ENCODE measurements at places on chromosomes 7 and 10.

DNA sequence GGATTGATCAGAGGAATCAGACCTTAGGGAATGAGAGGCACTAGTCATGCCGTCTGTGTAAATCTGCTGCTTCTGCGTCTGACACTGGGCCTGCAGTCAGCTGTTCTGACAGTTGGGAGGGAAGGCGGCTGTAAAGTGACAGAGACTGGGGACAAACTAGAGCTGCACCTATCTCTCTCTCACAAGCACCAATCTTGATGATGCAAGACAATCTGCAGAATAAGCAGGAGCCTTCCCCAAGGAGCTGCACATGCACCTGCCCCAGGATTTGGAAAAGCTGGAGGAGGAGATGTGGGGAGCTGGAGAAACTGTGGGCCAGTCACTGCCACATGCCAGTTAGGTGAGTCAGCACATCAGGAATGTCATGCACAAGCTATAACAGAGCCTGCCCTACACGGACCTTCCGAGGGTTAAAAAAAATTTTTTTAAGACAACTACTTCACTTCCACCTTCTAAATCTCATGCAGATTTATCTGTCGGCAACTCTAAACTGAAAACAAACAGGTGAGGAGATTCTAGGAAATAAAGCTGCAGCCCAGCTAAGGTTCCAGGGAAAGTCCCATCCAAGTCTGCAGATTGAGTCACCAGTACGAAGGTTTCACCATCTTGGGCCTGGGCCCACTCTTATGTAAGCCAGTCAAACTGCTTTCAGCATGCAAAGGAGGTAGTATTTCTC lies 39.2 kb downstream of the ENO4 start:
- no peak for DNase-seq

GRCh38 chr7:37796138-37796775 lies 52.1 kb upstream of the NME8 start:
- no peak for DNase-seq

DNA sequence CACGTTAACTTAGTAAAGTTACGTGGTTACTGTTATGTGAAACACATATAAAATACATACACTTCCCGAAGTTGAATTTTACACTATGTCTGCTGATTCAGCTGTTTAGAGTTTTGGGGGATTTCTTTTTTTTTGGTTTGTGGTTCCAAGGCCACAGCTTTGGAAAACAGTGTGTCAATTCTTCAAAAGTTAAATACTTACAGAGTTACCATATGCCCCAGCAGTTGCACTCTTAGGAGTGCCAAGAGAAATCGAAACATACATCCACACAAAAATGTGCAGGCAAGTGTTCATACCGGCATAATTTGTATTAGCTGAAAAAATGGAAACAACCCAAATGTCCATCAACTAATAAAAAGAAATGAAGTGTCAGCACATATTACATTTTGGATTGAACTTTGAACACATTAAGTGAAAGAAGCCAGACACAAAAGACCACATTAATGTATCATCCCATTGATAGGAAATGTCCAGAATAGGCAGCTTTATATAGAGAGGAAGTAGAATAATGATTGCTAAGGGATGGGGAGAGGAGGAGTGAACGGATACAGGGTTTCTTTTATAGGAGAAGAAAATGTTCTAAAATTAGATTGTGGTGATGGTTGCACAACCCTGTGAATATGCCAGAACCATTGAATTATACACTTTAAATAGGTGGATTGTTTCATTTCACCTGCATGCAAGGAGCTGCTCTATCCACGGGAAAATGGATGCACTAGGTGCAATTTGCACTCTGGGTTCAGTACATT lies 17.6 kb downstream of the APBB1IP start:
- no peak for DNase-seq

DNA sequence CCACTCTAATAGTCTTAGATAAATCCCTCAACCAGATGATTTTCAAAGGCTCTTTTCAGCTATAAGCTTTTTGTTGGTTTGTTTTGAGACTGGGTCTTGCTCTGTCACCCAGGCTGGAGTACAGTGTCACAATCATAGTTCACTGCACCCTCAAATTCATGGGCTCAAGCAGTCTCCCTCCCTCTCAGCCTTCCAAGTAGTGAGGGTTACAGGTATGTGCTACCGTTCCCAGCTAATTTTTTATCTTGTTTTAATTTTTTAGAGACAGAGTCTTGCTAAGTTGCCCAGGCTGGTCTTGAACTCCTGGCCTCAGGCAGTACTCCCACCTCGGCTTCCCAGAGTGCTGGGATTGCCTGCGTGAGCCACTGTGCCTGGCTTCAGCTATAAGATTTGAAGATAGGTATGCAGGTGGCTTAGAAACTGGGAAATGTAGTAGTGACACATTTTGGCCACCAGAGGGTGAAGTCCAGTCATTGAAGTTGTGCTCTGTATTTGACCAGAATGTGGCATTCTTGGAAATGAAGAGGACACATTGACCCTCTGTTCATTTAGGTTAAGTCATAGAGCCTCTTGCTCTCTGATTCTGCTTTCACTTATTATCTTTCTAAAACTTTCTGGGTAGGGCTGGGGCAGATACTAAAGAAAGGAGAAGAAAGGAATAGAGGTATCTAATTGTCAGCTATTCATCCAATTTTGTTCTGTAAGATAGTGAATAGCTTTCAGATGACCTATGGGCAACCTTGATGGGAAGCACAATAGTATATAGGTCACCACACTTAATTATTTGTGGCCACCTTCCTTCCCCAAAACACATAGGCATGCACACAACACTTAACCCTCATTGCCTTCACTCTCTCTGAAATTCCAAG lies 36.0 kb downstream of the R3HCC1L start:
- DNase-seq = no peak

DNA sequence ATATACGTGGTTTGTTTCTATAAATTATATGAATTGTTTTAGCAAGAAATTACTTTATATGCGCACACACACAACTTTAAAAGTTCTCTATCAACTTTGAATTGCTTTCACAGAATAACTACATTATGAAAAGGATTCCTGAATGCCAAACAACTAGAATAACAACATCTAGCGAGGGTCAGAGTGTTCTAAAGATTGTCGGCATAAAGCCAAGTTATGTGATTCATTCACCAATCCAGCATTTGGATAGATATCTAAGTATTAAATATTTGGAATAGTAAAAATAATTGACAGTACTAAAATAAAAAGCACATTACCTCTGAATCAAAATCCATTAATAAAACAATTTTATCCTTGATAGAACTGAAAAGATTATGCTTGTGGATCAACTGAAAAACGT lies 125.3 kb upstream of the AMPH start:
- DNase-seq = no peak

- DNase-seq = no peak
Measured at GRCh38 chr7:135843214-135843613, 94.6 kb upstream of the FAM180A start.

DNA sequence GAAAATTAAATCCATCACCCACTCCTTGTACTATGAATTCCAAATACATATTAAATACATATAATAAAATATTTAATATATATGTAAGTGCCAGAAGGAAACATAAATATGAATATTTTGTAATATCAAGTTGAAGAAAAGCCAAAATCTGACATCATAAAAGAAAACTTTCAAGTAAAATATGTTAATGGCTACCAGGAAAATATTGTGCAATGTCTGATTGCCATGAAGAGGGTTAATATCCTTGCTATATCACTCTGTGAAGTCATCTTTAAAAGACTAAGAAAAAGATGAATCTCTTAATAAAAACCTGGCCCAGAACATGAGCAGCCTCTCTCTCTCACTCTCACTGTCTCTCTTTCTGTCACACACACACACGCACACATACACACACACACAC lies 130.2 kb downstream of the EGFR start:
- no peak for DNase-seq

DNA sequence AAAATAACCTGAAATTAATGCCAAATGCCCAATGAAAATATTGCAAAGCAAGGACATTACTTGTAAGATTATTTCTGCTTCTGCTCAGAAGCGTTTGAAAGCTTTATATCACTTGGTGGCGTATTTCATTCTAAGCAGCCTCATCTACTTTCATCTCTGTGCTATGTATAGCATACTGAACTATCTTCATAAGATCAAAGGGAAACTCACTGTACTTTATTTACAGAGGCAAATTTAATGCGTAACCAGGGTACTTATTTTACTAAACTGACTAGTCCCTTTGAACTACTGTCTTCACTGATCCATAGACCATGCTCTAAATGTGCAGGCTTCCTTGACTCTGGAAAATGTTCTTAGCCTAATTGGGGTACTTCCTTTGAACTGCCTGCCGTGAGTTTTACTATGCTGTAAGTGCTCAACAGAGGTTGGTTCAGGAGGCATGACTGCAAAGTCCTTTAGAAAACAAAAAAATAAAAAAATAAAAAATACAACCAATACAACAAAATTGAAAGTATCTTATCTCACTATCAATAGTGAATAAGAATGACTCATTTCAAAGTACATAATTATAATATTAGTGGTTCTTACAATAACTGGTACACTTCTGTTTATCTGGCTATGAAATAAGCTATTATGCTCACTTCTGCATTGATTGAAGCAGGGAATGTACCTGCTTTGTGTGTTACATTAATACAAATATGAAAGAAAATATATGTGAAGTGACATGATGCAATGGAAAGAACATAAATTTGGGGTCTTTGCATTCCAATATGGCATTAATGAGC lies 41.0 kb upstream of the TSPAN12 start:
- DNase-seq = no peak

- no peak for DNase-seq
Measured at GRCh38 chr10:100733329-100733728, 12.1 kb upstream of the PAX2 start.

GRCh38 chr7:77497079-77497478 lies 40.0 kb upstream of the PTPN12 start:
- no peak for DNase-seq

GRCh38 chr10:31604096-31604495 lies 285.1 kb downstream of the ZEB1 start:
- DNase-seq = no peak

- no peak for DNase-seq
Measured at GRCh38 chr7:105650382-105650970, 69.2 kb upstream of the EFCAB10 start.

DNA sequence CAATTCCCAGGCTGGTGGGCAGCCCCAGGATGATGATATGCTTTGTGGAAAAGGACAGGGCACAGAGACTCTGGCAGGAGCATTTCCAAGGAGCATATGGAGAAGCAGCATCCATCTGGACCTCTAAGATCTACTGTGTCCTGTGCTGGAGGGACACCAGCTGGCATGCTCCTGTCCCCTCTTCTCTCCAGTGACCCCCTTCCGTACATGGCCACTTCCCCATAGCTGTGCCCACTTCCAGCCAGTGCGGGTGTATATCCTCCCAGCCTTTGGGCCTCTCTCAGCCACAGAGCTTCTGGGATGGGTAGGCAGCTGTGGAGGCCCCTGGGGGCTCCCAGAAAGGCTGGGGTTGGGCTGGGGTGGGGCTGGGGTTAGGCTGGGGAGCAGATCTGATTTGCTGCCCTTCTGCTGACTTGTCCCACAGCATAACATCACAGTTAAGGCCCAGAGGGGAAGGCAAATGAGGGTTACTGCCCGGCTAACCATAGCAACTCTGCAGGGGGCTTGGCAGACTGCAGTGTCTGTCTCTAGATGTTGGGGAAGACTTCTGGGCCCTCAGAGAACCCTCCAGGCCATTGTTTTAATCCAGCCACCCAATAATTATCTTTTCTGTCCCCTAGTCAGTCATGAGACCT lies 6.3 kb downstream of the NPFFR1 start:
- DNase-seq = no peak

DNA sequence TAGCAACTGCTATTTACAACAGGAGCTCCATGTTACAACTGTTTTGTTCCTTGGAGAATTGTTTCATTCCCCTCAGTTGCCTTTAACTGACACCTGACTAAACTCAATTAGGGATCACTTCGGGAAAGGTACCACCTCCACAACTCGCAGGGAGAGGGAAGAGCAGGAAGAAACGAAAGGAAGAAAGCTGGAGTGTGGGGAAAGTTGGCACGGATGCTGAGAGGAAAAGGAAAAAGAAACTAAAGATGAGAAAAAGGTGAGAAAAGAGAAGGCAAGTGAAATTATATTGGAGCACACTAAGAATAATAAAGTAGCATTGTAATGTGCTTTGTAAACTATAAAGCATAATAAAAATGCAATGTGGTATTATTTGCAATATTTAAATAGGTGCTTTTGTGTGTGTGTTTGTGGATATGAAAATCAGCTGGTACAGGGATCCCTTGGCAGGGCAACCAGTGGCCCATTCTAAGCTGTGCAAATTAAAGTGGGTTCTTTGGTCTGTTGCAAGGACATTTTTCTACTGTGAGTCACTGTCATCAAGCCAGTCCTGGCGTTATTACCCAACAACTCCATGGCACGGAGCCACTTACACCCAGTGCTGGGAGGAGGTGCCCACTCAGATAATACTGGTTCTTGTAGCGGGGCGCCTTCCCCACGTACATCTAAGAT lies 45.9 kb downstream of the HIPK2 start:
- no peak for DNase-seq

DNA sequence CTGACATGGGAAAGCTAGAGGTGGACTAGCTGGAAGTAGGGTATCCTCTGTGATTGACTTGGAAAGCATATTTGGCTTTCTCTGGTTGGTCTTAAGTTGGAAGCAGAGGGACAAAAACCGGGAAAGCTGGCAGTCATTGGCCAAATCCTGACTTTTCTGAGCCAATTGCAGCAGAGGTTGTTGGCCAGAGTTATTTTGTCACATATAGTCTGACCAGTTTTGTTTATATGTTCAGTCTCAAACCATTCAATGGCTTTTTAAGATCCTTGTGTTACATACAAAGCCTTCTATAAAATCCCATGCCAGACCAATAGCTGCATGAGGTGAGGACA lies 6.3 kb downstream of the CFAP69 start:
- DNase-seq = no peak

DNA sequence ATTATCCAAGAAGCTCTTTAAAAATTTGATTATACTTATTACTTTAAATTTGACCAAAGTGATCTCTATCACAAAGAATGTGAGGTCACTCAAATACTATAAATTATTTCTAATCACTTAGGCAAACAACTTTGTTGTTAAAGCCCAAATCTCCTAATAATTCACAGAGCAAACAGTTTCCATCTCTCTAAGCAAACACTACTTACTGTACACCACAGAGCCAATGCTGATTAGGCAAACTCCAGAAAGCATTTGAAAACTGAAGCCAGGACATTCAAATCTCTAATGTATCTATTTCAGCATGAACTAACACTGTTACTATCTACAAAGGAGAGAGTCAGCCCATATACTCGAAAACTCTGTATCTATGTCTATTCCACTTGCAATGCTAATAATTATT lies 107.1 kb downstream of the RNF32 start:
- no peak for DNase-seq

- DNase-seq = no peak
Measured at GRCh38 chr10:63054889-63055611, 78.1 kb upstream of the NRBF2 start.

Measured in central memory CD4-positive, alpha-beta T cell (primary cell).